Left lobe of liver (tissue), 2 donors: ENCODE measurements at places on chromosomes 7 and 10. TPM values are rescaled to one million over a fixed set of nuclear protein-coding genes. Genes with fewer than 3 reads are reported as not detected.

SLC13A1 gene
- total RNA-seq: 0.13 TPM

MMD2 gene
- not detected for total RNA-seq

MLXIPL gene
- total RNA-seq: 457 TPM

ZYX gene
- total RNA-seq: 33.8 TPM

GRID2IP gene
- total RNA-seq: not detected

GIMAP4 gene
- 9.8 TPM for total RNA-seq

CEP55 gene
- 0.08 TPM for total RNA-seq

FAM24B gene
- 0.60 TPM for total RNA-seq

SPDYE11 gene
- not detected for total RNA-seq

CLDN15 gene
- total RNA-seq: 8.6 TPM

TMEM184A gene
- total RNA-seq: 44.6 TPM

PNLIPRP2 gene
- 0.88 TPM for total RNA-seq

AGBL3 gene
- total RNA-seq: 2.1 TPM

LIPF gene
- total RNA-seq: not detected

NUTM2E gene
- 0.08 TPM for total RNA-seq

DNA sequence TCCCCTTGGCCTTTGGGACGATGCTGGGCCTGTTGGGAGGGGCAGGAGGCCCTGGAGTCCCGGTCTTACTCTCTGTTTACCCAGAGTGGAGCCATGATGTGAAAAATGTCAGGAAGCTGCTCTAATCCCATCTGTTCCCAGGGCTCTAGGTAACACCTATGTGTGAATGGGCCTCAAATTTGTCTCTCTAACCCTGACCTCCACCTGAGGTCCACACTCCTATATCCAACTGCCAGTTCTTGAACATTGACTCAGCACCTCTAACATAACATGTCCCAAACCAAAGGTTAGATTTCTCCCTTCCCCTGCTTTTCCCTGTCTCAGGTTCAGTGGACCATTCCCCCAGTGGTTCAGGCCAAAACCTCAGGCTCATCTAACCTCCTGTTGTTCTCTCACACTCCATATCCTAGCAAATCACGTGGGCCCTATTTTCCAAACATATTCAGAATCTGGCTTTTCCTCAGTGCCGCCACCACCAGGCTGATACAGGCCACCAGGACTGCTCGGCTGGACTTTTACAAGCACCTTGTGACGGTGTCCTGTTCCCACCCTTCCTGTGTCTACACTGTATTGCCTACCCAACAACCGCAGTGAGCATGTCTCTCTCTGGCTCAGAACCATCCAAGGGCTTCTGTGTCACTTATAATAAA, 130.6 kb downstream of the ATXN7L1 start:
- no peak for DNase-seq

DNA sequence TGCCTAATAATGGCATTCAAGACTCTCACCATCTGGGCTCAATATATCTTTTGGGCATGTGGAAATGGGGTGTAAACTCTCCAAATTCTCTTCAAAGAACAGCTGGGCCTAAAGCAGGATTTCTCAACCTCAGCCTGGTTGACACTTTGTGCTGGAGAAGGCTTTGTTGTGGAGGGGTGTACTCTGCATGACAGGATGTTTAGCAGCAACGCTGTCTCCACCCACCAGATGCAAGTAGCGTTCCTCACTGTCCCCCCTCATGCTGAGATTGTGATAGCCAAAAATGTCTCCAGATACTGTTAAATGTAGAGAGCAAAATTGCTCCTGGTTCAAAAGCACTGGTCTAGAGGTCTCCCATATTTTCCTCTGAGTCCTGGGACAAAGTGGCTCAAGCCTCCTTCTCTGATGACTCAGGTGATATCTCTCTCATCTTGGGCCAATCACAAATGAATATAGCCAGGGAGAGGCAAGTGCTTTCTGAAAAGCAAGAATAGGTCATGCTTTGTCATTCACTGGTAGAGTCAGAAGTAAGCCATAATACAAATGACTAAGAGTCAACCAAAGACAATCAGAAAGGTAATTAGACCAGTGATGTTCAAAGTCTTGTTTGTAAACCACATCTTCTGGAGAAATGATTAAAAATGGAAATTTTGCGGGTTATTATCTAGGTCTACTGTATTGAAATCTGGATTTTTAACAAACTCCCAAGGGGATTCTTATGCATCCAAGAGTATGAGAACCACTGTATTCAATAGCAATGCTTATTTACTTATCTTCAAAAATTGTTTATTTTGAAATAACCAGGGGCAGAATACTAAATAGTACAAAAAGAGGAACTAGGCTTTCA, 330.8 kb downstream of the PTEN start:
- DNase-seq: no peak

GRCh38 chr10:91210014-91210413, 10.4 kb upstream of the PCGF5 start:
- DNase-seq: no peak

- no peak for DNase-seq
These were observed 60.8 kb downstream of the LARP4B start for GRCh38 chr10:870564-871166.

GRCh38 chr7:131238347-131238931, 89.2 kb upstream of the MKLN1 start:
- no peak for DNase-seq

- DNase-seq: no peak
These were observed 12.9 kb downstream of the SEC31B start for GRCh38 chr10:100506596-100507356.

DNA sequence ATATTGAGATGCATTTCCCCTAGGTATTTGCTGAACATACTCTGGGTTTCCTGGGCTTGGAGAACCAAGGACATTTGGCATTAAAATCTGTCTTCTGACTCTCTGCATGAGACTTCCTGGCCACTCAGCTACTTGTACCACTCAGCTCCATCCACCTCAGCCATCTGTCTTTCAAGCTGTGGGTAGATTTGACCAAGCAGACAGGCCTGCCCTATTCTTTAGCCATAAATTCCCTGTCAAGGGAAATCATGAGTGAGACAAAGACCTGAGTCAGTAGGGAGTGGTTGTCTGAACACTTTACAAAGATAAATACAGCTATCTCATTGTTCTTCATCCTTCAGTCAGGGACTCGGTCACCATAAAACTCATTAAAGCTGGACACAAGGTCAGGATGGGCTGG, 399.1 kb downstream of the GPAM start:
- DNase-seq: no peak

DNA sequence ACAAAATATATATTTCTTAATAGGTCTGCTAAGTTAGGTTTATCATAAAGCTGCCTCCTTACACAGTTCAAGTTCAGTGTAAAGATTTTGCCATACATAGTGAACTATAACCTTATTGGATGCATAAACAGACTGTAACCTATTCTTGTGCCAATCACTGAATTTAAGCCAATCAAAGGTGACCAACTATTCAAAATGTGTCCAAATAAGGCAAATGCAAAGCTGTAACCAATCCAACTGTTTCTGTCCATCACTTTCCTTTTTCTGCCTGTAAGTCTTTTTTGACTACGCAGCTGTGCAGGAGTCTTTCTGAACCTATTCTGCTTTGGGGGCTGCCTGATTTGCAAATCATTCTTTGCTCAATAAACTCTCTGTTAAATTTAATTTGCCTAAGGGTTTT, 11.6 kb upstream of the DNMBP start:
- no peak for DNase-seq

- DNase-seq: no peak
These were observed 86.5 kb downstream of the ARMH3 start for GRCh38 chr10:101969412-101969922.

- no peak for DNase-seq
These were observed 15.6 kb downstream of the SEC31B start for GRCh38 chr10:100504096-100504495.

- DNase-seq: no peak
These were observed 185.7 kb downstream of the XPNPEP1 start for GRCh38 chr10:109737626-109738025.

DNA sequence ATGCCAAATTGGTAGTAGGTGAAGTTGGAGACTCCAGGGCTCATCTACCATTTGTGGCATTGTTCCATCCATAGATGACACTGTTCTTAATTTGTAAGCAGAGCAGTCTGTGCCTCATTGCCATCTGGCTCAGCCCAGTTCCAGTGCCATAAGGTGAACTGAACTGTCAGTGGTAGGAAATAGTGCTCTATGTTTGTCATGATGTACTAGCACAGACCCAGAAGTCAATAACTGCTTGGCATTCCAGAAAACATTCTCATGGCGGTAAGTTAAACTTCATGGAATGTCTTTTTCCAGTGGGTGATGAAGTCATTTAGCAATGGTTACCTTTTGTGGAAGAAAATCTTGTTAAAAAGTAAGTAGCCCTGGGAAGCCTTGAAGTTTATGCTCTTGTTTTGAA, 302.7 kb downstream of the SUGCT start:
- no peak for DNase-seq

GRCh38 chr10:16968416-16969041, 151.3 kb upstream of the RSU1 start:
- no peak for DNase-seq

DNA sequence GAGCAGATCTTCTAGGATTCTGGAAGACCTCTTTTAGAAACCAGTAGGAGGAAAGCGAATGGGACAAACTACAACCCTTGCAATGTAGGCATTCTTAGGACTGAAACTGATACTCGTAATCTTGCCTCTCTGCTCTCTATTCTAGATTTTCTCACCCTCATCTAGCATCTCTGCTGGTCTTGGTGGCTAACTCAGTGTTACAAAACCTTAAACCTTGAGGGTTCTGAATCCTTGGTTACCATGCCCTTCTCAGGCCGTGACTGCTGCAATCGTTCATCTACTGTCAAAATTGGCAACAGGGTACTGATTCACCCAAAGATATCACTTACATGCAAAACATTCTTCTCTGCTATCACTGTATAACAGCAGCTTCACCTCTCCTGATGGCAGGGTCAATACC, 55.2 kb downstream of the SAMD9 start:
- no peak for DNase-seq

- DNase-seq: no peak
These were observed 169.9 kb upstream of the ADO start for GRCh38 chr10:62634576-62634975.

DNA sequence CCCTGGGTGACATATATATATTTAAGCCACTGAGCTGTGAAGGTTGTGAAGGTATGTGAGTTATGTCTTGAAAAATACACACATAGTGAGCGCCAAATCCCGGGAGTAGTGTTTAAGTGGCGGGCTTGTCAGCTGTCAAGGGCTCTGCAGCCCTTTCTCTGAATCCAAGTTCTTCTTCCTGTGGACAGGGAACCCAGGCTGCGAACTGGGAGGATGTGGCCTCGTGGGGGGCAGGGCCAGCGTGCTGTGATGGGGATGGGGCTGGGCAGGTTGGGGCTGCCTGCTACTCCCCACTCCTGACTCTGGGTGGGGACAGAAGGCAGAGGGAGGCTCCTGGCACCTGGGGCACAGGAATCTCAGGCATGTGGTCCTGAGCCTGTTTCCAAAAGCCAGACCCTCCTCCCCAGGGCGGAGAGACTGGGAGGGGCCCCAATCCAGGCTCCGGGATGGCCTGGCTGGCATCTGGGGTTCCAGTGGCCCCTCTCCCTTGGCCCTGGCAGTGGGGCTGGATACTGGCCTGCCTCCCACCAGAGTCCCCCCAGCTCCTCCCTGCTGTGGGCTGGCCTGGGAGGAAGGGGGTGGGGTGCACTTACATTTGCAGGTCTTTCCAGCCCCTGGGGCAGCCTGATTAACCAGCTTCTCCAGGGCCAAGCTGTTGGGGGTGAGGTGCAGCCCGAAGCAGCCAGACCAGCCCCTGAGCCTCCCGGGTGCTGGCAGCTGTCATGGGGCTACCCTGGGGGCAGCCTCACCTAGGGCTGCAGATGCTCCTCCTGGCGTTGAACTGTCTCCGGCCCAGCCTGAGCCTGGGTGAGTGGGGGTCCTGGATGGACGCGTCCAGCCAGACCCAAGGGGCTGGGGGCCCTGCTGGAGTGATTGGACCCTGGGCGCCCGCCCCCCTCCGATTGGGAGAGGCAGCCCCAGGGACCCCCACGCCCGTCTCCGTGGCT, at the start of gene UPK3B:
UPK3B (plus strand) TSS at position 622 of the 947 bp plus-strand sequence; CDS start at position 723, 101 bp downstream.
- DNase-seq: no peak

DNA sequence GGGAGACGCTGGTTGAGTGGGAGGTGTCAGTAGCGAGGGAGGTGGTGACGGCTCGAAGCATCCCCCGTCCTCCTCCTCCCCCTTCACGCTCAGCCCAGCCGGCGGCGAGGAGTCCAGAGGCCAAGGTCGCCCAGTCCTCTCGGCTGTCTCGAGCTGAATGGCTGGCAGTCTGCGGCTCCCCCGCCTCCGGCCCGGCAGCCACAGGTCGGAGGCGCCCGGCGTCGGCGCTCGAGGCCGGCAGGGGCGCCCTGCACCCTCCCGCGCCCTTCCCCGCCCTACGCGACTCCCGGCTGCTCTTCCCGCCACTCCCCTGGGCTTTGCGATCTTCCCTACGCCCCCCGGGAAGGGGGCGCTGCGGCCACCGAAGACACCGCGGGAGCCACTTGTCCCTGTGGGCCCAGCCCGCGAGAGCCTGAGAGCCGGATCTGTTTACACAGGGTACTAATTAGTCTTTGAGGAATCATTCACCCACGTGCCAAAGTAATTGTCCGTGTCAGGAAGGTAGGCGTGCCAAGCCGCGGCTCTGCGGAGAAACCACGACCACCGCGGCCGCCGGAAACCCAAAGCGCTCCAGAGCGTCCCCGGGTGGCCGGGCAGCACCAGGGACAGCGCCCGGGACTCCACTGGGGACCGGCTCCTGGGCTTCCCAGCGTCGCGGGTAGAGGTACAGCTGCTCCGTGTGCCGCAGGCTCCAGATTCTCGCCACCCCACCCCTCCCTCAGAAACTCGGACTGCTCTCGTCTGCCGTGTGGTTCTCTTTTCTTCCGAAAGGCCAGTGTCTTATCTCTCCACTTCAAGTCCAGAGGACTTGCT, at the start of gene NXPH1:
NXPH1 (plus strand) TSS at position 133 of the 813 bp plus-strand sequence.
- no peak for DNase-seq

GRCh38 chr7:156004265-156005201, 192.3 kb upstream of the SHH start:
- DNase-seq: peak; percentile 27

DNA sequence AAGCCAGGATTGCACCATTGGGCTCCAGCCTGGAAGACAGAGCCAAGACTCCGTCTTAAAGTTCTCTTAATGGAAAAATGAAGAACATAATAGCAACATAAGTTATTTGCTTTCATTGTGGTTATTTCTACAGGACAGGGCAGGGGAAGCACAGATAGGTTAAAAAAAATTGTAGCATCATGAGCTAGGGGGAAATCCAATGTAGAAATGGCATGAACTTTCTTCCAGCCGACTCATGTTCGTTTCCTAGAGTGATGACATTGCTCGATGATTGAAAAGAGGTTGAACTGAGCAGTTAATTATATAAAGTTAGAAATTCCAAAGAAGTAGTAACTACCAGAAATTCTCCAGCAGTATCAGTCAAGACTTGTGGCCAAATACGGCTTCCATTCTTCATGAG, 64.9 kb downstream of the DAGLB start:
- DNase-seq: no peak

DNA sequence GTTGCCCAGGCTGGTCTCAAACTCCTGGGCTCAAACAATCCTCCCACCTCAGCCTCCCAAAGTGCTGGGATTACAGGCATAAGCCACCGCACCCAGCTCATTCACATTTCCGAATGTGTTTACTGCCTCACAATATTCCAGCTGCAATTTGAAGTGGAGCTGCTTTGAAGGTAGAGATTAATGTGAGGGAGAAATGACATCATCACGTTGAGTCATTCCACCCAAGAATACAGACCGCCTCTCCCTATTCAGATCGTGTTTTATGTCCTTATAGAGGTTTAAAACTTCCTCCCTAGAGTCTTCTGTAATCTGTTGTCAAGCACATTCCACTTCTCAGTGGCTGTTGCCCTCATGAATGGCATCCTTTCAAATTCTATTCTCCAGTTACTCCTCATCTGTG, 100.4 kb upstream of the PDGFA start:
- no peak for DNase-seq

- peak; percentile 73 for DNase-seq
These were observed at the start of gene MEOX2 for GRCh38 chr7:15686295-15686956. Gene MEOX2, minus strand, starts transcription at chr7:15686683. Its CDS starts 281 bp downstream, at chr7:15686402.

- DNase-seq: no peak
These were observed 10.3 kb downstream of the FAM3C start for GRCh38 chr7:121385800-121386179.
